GM12864 (cell line): ENCODE measurements at places on chromosomes 2 and 18.

DNA sequence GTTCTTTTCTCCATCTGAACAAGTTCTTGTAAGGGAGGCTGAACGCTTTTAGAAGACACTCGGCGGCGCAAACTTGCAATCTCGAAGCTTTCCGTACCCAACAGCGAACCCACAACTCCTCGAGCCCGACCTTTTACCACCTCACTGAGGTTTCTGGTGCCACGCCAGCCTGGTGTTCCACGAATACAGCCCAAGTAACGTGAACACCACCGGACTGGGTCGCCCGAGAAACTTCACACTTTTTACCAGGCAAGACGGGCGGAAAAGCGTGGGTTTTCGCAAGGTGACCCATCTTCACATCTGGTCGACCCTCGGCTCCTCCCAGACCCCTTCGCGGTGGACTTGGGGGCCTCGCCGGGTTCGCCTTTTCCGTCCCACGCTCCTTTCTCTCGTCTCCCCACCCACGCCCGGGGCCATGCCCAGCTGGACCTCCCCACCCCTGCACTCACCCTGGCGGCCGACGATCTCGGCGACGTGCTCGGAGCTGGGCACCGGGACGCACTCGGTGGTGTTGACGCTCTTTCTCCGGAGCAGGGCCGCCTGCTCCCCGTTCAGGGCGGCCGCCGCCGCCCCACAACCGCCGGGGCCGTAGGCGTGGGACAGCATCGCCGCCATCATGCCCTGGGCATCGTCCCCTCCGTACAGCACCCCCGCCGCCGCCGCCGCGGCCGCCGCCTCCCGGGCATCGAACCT lies 1.2 kb downstream of the MEX3C start:
- no peak for DNase-seq

DNA sequence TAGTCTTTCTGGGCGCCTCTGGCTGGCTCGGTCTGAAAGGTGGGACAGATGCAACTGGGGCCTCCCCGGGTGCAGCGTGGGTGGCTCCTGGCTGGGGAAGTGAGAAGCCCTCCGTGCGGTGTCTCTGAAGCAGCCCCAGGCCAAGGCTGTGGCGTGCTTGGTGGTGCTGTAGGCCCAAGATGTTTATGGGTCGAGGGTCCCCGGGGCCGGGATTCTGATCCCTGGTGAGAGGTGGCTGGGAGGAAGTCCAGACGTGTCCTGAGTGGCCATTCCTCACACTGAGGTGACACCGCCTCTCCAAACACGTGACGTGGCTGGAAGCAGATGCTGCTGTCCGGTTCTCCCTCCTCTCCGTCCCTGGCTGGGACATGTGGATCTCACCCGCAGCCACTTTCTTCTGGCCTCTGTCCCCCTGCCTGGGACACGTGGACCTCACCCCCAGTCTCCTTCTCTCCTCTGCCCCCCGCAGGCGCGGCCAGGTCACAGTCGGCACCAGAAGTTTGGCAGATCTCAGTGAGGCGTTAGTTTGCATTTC lies 12.6 kb downstream of the RTP5 start:
- peak; percentile 51 for DNase-seq

DNA sequence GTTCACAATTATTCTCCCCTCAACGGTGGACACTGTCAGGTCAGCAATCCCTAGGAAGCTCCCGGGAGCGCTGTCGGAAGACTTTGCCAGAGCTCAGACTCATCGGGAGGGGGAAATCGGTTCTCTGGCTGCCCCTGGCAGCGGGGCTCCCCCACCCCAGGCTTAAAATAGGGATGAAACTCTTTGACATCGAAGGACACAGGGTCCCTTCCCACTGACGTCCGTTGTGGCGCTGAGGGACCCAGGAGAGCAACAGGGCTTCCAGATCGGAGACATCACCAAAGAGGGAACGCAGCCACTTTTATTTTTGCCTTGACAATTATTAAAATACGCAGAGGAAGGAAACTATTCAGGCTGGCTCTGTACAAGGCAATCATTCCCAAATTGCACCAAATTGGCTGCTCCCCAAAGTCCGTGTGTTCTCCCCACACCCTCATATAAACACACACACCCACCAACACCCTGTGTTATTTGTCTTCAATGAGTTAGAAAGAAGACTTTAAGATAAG lies 249.0 kb downstream of the CDH20 start:
- DNase-seq, result no peak

- DNase-seq, result no peak
Measured at GRCh38 chr2:171341394-171342066, 92.3 kb downstream of the METTL8 start.

DNA sequence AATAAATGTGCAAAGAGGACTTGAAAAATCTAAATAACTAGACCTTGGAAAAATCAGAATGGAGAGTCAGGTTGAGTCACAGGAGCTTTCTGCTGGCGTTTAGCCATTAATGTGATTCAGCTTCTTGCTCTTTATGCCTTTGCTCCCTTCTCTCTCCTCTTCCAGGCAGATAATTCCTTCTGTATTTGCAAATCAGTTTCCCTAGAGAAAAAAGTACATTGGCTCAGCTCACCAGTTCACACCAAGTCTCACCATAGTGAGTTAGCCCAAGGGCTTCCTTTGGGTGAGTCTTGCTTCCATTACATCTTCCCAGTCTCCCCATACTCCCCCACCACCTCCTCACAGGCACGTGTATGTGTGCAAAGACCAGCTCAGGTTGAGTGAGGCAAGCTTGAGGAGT lies 73.6 kb downstream of the CYBRD1 start:
- DNase-seq, result no peak

DNA sequence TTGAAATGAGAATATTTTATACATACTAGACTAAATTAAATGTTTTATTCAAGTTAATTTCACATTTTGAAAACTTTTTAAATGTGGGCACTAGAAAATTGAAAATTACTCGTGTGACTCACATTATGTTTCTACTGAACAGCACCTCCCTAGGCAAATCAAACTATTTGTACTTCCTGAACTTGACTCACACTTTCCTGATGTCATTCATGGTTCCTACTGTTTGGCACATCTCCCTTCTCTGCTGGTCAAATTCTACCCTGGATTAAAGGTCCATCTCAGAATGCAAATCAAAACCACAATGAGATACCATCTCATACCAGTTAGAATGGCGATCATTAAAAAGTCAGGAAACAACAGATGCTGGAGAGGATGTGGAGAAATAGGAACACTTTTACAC lies 16.7 kb downstream of the LHCGR start:
- DNase-seq, result no peak

- DNase-seq, result no peak
Measured at GRCh38 chr18:74836296-74837139, 238.8 kb downstream of the ZNF407 start.

DNA sequence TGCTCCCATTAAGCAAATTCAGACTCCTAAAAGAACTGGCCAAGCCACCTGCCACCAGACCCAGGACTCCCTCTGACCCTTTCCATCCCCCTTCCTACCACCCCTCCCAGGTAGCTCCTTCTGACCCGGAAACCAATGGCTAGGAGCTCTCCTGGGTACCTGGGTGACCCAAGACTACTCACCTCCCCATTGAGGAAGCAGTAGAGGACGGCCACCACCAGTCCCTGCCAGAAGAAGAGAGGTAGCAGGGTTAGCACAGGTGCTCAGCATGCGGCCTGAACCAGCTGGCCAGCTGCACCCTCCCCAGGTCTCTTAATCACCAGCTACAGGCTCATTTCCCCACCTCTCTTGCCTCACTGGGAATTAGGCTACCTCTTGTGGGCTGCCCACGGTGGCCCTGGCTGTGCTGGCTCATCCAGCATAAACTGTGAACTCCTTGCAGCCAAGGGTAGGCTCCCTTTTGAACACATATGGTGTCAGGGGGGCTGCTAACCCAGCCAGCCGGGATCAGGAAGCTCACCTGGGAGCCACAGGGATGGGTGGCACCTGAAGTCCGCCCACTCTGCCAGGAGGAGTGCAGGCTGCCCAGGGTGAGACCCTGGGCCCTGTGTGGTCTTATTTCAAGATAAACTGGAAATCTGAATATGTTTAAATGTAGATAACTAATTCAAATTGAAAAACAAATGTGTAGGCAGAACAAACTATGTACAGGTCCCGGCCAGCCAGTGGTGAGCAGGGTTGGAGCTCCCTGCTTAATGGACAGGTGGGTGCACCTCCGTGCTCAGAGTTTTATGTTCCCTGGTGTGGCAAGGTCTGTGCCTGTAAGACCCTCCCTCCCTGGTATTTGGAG lies 9.9 kb downstream of the TMEM37 start:
- DNase-seq, result no peak

DNA sequence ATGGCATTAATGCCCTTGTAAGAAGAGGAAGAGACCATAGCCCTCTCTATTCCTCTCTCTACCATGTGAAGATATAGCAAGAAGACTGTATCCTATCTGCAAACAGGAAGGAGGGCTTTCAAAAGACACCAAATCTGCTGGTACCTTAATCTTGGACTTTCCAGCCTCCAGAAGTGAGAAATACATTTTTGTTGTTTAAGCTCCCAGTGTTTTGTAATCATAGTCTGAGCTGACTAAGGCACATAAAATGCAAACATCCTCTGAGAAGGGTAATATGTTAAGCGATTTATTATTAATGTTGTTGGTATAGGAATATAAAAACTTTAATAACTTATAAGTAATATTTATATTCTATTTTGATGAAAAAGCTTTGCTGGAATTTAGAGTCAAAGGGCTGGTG lies 559.8 kb downstream of the SUCLG1 start:
- no peak for DNase-seq

GRCh38 chr18:12858991-12859390 lies 25.0 kb downstream of the PTPN2 start:
- DNase-seq, result no peak

- no peak for DNase-seq
Measured at GRCh38 chr2:236400046-236400574, 135.9 kb upstream of the ASB18 start.

DNA sequence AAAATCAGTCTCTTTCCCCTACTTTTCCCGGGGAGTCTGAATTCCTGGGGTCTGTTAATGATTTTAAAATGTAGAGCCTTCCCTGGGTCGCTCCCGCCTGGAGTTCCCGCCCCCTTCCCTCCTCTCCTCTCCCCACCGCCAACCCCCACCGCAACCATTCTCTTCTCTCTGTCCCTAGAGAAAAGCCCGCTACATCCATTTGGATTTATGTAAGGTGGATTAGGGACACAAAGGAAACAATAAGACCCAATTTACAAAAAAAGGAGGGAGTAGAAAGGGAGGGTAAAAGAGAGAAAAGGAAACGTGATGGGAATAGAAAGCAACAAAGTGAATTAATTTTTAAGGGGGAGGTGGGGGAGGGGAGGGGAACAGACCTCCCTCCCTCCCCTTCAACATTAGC lies 2.2 kb downstream of the EPHA4 start:
- no peak for DNase-seq

GRCh38 chr2:3789256-3789655 lies 85.9 kb downstream of the DCDC2C start:
- DNase-seq, result no peak

DNA sequence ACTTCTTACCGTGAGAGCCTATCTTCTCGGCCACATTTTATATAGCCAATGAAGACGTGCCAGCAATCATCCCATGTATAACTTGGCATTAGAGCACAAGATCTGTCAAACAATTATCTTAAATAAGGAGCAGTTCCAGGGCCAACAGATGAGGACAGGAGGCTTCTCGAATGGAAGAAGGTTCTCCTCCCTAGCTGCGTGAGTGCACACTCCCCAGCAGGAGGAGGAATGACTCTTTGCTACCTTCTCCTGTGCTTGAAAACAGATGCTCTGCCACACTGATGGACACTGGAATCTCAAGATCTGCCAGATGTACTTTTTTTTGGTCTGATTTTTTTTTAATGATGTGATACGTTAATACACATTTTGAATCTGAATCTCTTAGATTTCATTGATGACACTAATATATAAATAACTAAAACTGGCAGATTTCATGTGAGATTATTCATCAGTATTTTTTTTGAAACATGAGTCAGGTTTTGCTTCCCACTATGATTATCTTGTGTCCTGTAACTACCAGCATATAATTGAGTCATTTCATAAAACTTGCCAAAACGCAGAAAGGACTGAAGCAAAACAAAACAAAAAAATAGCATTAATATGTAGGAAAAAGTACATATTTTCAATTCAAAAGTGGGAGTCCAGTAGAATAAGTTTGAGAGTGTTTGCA lies 626 bp upstream of the VIT start:
- no peak for DNase-seq

- DNase-seq, result no peak
Measured at GRCh38 chr2:88161446-88162244, 8.5 kb upstream of the THNSL2 start.
